ENCODE measurements at places on chromosomes 2 and 18.

DNA sequence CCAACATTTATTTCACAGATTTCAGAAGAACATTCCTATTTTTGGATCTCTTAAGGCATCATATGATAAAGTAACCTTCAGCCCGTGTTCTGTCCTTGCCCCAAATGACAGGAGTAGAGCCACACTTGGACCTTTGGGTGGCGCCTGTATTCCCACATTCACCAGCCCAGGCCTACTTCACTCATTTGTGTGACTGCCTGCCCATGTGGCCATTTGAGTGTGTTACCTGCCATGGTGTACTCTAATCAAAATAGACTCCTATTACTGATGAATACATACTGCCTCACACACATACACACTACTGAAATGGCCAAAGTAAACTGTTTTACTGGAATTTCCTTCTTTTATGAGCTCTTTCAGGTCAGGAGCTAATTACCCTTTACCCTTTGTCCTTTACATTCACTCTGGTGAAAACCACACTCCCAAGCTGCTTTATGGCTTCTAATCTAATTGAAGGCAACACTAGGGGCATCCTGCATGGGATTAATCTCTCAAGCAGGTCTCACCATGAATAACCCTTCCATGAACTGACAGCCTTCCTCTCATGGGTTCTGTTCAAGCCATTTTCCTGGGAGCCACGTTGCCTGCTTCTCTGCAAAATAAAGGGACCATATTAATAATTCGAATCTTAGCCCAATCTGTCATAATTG, 271.0 kb upstream of the GALNT5 start:
- no peak for DNase-seq

DNA sequence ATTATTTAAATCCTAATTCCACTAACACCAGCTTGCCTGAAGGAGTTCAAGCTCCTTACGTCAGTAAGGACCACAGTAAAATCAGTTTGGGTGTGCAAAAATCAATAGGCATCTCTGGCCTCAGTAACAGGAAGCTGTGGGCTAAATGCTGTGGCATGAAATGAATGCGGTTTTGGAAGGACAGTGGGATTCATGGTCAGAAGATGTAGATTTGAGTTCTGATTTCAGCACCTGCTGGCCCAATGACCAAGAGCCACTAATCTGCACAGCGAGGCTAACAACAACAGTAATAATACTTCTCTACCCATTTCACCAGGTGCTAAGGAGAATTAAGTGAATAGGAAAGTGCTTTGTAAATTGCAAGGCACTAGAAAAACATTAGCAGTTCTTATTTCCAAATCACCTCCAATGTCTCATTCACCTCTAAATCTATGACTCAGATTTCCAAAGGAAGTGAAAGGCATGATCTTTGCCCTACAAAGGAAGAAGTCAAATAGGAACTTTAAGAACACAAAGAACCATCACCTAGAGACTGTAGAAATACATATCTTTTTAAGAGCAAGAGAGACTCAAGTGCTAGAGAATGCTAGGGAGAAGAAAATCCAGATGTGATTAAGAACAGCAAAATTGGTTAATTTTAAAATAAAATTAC, 172.6 kb downstream of the ANKRD44 start:
- DNase-seq = no peak

- no peak for DNase-seq
Measured at GRCh38 chr2:68336192-68336591, 16.4 kb upstream of the CNRIP1 start.

- DNase-seq = peak; percentile 53
Measured at GRCh38 chr2:234288974-234289455, 207.9 kb downstream of the ARL4C start.

DNA sequence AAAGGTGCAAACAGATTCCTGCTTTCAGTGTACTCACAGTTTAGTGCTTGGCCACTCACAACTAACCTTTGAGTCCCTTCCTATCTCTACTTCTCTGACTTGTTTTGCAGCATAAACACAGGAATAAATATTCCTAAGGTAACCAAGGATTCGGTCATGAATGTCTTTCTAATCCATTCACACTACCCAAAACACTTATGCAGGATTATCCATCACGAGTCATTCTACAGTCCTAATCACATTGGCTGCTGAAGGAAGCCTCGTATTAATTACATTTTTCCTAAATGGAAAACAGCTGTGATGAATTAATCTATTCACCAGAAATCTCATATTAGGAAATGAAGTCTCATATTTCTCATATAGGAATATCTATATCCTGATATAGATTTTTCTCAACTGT, 16.3 kb downstream of the RDH14 start:
- no peak for DNase-seq

DNA sequence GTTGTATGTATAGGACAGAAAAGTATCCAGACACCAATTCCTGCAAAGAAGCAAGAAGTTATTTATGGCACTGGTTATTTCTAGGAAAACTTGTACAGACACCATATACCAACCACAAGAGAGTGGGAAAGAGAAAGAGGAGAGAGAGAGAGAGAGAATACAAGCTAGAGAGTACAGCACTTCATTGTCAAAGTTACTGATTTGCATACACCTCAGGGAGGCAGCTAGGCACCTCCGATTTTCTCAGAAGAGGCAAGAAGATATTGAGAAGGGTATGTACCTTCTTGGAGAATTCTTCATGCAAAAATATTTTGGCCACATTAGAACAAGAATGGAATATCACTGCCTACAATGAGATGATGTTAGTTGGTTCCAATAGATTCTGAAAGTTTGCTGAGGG, 333.9 kb upstream of the PIK3C3 start:
- DNase-seq = no peak

Measured in stimulated activated naive CD4-positive, alpha-beta T cell treated with Interleukin-2 at 50 U/mL for 16 hours (primary cell).